Spinal cord (tissue), 10 donors: ENCODE measurements at places on chromosomes 11 and 22. TPM values are rescaled to one million over a fixed set of nuclear protein-coding genes. Genes with fewer than 3 reads are reported as not detected.

DNA sequence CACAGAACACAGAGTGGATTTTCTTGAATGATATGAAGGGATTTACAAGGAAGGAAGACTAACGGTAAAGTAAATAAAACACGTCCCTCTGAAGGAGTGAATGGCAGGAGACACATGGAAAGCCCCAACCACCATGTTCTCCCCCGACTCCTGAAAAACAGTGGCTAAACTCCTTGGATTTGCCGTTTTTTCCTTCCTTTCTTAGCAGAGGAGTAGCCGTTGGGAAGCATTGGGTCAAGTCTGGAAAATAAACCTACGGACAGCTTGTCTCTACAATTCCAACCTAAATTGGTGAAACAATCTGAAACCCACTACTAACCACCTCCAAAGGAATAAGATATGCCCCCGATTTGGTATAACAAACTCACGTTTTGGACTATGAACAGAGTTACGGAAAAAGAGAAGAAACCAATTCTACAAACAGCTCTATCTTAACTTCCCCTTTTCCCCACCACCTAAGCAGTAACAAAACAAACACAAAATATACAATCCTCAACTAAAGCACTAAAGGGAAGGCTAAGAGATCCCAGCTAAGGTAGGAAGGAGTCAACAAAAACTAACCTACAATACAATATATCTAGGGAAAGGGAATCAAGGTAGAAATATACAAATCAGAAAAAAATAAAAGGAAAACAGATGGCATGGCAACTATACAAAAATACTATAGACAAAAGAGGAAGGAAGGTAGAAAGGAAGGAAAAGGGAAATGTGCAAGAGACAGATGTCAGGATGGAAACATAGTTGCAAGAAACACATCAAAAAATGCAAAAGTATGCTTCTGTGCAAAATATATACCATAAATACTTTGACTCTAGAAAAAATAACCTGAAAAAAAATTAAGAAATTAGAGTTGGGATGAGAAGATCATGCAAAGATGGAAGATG is 43.8 kb upstream of the LYVE1 start:
- H3K27me3 ChIP-seq: no peaks in the 10 kb centered on the region
- no peaks in the 10 kb centered on the region for H3K36me3 ChIP-seq
- no peak for DNase-seq
- H3K4me1 ChIP-seq: peaks cover 1% of the 10 kb centered on the region
- no peak overlapping the region for H3K4me3 ChIP-seq

- no peaks in the 10 kb centered on the region for H3K36me3 ChIP-seq
- H3K4me1 ChIP-seq: peaks cover 10% of the 10 kb centered on the region
- no peak overlapping the region for H3K4me3 ChIP-seq
Measured at GRCh38 chr11:45041596-45041995, 90.9 kb upstream of the TP53I11 start.

- no peak overlapping the region for H3K27ac ChIP-seq
- H3K36me3 ChIP-seq: peaks cover 19% of the 10 kb centered on the region
- no peak for DNase-seq
- no peaks in the 10 kb centered on the region for H3K27me3 ChIP-seq
- H3K4me1 ChIP-seq: peaks cover 35% of the 10 kb centered on the region
Measured at GRCh38 chr11:75481223-75481921, 44.4 kb downstream of the GDPD5 start.

- no peaks in the 10 kb centered on the region for H3K27me3 ChIP-seq
- H3K4me3 ChIP-seq: no peak overlapping the region
- H3K36me3 ChIP-seq: no peaks in the 10 kb centered on the region
- no peak for DNase-seq
- no peak overlapping the region for H3K27ac ChIP-seq
Measured at GRCh38 chr11:79086056-79086455, 354.8 kb downstream of the TENM4 start.

DNA sequence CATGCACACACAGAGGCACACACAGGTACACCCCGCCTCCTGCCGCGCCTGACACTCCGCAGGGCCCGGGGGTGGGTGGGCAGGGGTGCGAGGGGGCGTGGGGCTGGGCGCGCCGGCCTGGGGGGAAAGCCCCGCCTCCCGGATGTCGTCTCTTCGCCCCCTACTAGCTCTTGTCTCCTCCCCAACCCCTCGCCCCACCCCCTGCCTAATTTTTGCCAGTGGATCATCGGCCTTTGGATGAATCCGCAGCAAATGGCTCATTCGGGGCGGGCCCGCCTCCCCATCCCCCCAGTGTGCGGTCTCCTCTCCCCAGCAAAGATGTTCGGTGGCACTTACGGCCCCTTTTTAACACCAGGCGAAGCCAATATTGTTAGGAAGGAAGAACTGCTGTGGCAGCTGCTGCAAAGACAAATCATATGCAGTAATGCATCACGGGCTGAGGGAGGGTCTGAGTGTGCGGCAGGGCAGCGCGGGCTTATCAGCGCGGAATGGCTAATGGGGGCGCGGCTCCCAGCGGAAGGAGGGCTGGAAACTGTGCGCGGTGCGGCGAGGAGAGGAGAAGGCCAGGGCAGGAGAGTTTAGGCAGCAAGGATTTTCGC is 13.4 kb upstream of the NECTIN1 start:
- peak; percentile 95 for DNase-seq
- peak overlapping the region; percentile 47 for H3K27ac ChIP-seq
- peaks cover 41% of the 10 kb centered on the region for H3K4me1 ChIP-seq
- peak overlapping the region; percentile 27 for H3K4me3 ChIP-seq
- H3K36me3 ChIP-seq: no peaks in the 10 kb centered on the region

DNA sequence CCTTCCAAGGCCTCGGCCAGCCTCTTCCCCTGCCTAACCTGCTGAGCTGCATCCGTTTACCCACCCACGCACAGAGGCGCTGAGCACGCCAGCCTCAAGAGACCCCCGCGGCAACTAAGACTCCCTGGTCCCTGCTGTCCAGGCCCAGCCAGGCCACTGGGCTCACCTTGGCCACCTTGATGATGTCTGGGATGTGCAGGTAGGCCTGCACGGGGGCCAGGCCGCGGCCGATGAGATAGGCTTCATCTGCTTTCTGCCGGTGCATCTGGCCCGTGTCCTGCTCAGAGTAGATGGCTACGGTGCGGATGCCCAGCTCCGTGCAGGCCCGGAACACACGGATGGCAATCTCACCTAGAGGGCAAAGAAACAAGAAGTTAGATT is 14.6 kb downstream of the LRFN4 start:
- H3K27ac ChIP-seq: no peak overlapping the region
- DNase-seq: no peak
- peaks cover 7% of the 10 kb centered on the region for H3K4me1 ChIP-seq
- H3K36me3 ChIP-seq: peaks cover 52% of the 10 kb centered on the region
- no peak overlapping the region for H3K4me3 ChIP-seq

DNA sequence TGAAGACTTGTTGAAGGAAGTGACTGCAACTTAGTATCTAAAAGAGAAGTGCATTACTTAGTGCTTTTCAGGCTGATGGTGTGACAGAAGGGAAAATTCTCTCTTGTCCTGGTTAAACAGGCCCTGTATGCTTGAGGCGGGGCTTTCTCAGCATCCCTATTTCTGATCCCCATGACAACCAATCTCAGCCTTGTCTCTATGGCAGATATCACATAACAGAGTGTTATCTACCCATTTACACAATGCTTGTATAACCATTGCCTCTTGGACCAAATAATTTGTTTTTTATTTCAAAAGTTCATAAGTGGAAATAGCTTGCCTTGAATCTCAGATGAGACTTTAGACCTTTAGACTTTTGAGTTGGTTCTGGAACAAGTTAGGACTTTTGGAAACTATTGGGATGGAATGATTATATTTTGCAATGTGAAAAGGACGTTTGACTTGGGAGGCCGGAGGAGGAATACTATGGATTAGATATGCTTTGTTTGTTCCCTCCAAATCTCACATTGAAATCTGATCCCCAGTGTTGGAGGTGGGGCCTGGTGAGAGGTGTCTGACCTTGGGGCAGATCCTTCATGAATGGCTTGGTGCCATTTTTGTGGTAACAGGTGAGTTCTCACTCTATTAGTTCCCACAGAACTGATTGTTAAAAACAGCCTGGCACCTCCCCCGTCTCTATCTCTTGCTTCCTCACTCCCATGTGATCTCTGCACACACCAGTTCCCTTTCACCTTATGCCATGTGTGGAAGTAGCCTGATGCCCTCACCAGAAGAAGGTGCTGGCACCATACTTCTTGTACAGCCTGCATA is 3.1 kb upstream of the GLYAT start:
- no peak overlapping the region for H3K4me3 ChIP-seq
- H3K4me1 ChIP-seq: no peaks in the 10 kb centered on the region
- H3K27me3 ChIP-seq: no peaks in the 10 kb centered on the region
- no peak overlapping the region for H3K27ac ChIP-seq
- H3K36me3 ChIP-seq: no peaks in the 10 kb centered on the region

DNA sequence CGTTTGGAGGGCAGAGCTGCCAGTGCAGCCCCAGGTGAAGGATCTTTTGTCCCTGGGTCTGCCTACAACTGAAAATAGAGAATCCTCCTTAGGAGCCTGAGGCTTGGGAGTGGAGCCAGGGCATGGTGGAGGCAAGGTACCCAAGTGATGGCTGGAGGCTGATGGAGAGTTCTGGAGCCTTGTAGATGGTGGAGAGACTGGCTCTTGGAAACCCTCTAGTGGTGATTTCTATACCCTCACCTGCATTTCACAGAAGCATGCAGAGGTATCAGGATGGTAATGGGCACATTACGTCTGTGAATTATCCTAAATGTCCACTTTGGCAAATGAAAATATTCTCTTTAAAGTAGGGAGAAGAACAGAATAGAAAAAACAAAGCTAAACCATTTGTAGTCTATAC is 44.4 kb downstream of the INSC start:
- no peak overlapping the region for H3K27ac ChIP-seq
- DNase-seq: no peak
- no peaks in the 10 kb centered on the region for H3K36me3 ChIP-seq

DNA sequence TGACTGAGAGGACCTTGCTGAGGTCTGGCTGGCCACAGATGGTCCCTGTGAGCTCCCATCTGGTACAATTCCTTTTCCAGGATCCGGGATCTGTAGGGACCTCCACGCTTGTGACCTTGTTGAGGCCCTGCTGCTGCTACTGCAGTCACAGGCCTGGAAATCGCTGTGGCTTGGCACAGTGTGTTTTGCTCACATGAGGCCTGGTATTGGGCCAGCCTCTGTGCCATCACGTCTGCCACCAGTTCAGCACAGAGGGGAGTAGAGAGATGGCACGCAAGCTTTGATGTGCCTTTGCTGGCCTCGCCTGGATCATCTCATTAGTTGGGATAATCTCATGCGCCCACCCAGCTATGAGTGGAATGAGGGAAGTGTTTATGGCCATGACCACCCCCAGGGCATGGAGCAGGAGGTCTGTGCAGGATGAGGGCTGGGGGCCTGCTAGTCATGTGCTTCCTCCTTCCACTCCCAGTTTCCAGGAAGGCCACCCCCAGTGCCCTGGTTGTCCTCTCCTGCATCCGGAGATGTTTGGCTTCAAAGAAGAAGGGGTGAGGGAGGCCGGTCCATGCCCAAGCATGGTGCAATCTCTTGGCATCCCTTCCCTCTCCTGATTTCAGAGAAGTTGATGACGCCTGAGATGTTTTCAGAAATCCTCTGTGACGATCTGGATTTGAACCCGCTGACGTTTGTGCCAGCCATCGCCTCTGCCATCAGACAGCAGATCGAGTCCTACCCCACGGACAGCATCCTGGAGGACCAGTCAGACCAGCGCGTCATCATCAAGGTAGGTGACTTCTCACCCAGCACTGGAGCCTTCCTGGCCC is 22.4 kb downstream of the DERL3 start:
- no peaks in the 10 kb centered on the region for H3K4me1 ChIP-seq
- no peak overlapping the region for H3K4me3 ChIP-seq
- DNase-seq: no peak
- H3K27me3 ChIP-seq: no peaks in the 10 kb centered on the region
- H3K36me3 ChIP-seq: peaks cover 77% of the 10 kb centered on the region

GRCh38 chr11:93196816-93197379 is 893 bp downstream of the SLC36A4 start:
- DNase-seq: peak; percentile 3
- H3K36me3 ChIP-seq: no peaks in the 10 kb centered on the region
- peak overlapping the region; percentile 88 for H3K27ac ChIP-seq
- H3K4me1 ChIP-seq: no peaks in the 10 kb centered on the region
- H3K27me3 ChIP-seq: no peaks in the 10 kb centered on the region

SMC1B gene
- 0.11 TPM for total RNA-seq

CDHR5 gene
- total RNA-seq: not detected

GPHA2 gene
- 0.59 TPM for total RNA-seq

KRTAP5-8 gene
- not detected for total RNA-seq

ACR gene
- not detected for total RNA-seq

C11orf21 gene
- 1.3 TPM for total RNA-seq

OR4A47 gene
- total RNA-seq: not detected

GLB1L3 gene
- 0.69 TPM for total RNA-seq

MYOD1 gene
- total RNA-seq: not detected

ATP5MG gene
- 278 TPM for total RNA-seq

DGCR8 gene
- total RNA-seq: 20.7 TPM

ADM2 gene
- total RNA-seq: 0.10 TPM

MS4A12 gene
- total RNA-seq: not detected
